ENCODE measurements at places on chromosomes 16 and 17.

GRCh38 chr16:34078691-34079090, 619.3 kb downstream of the TP53TG3F start:
- no peak for DNase-seq

GRCh38 chr16:51328733-51329132, 177.7 kb upstream of the SALL1 start:
- no peak for DNase-seq

DNA sequence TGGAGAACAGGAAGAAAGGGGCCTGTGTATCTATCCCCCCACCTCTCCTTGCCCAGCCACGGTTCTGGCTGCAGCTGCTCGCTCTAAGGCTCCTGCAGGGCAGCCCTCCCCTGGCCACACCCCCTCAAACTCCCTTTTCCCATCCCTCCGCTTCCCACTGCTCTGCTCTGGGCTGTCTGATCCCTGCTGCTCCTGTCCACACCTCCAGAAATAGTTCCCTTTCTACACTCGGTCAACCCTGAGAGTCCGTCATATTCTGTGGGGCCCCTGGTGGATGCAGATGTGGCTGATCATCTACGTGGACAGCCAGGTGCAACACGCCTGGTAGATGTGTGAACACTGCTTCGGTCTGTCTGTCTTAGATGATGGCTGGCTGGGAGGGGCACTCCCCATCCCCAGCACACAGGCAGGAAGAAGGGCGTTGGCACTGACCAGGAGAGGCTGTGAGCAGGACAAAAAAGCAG, 19.3 kb upstream of the KRT19 start:
- no peak for DNase-seq

- DNase-seq: no peak
These were observed 55.9 kb downstream of the SDK2 start for GRCh38 chr17:73588301-73588846.

DNA sequence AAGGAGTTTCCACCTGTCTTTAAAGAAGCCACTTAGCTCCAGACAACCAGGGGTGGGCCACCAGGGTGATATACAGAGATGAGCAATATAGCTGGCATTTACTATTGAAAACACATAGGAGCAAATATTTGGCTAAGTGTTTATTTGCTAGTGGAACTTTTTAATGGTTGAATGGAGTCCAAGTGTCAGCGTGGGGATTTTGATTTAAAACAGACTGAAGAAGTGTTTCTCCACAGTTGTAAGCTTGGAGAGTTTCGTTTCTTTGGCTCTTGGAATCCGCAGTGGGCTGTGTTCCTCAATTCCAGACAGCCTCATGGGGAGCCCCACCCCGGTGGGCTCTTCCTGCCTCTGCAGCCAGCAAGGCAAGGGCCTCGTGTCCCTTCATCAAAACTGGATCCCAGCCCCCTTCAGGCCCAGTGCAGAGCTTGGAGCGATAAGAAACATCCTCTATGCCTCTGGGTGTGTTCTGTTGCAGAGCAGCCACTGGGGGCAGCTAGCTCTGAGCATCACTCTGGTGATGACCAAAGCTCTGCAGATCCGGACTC, 36.1 kb downstream of the NOG start:
- DNase-seq: peak; percentile 11

DNA sequence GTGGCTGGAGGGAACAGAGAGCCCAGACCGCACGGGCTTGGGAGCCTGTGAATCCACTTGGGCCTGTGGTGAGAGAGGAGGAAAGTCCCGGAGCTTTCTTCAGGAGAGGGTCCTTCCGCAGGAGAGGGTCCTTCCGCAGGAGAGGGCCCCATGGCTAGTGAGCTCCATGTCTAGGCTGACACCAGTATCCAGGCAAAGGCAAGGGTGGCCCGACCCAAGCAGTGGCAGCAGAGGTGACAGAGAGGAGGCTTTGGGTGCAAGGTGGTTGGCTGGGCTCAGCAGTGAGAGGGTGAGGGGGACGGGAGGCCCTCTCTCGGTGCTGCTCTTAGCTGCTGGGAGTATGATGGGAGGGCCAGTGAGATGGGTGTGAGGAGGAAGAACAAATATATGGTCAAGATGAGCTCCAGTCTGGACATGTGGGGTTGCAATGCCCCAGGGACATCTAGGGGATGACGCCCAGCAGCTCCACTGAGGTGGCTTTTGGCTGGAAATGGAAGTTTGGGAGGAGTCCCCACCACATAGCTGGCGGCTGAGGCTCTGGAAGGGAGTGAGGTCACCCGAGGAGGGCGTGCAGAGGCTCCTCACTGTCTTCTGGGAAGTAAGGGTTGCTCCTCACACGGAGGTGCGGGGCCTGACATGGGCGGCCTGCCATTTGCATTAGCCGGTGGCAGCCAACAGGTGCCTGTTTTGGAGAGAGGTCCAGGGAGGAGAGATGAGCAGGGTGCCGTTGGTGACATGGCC, 2.3 kb upstream of the HSD3B7 start:
- DNase-seq: no peak

- no peak for DNase-seq
These were observed 6.3 kb downstream of the ZNF689 start for GRCh38 chr16:30603945-30604315.

GRCh38 chr17:39001703-39002637, 34.8 kb upstream of the FBXO47 start:
- DNase-seq: no peak

DNA sequence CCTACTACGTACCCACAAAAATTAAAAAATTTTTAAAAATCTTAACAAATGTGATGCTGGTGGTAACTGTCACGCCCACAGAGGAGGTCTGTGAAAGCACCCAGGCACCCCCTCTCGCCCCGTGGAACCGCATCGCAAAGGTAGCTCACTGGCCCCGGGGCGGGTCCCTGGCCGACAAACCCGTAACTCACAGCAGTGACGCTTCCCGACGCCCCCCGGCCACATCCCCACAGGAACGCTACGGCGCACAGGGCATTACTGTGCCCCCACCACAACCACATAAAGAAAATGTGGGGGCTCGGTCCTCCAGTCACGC, 366 bp downstream of the ANKS3 start:
- no peak for DNase-seq

DNA sequence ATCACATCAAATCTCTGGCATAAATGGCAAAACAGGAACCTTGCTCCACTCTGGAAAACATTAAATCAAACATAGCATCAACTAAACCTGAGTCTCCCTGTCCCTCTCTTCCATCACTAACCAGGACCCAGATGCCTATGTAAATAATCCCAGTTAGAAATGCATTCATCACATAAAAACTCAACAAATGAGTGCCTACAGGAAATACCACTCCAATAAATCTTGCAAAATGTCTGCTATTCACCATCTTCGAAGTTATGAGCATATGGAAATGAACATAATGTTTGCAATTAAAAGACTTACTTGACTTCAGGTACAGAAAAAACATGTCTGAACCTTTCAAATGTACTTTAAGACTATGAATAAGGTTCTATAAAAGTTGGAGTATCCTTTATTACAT, 425.0 kb downstream of the CDH11 start:
- DNase-seq: no peak

- DNase-seq: no peak
These were observed 73.1 kb upstream of the CES5A start for GRCh38 chr16:55948230-55948629.

- DNase-seq: no peak
These were observed 262.8 kb downstream of the ZFHX3 start for GRCh38 chr16:72785171-72785570.

DNA sequence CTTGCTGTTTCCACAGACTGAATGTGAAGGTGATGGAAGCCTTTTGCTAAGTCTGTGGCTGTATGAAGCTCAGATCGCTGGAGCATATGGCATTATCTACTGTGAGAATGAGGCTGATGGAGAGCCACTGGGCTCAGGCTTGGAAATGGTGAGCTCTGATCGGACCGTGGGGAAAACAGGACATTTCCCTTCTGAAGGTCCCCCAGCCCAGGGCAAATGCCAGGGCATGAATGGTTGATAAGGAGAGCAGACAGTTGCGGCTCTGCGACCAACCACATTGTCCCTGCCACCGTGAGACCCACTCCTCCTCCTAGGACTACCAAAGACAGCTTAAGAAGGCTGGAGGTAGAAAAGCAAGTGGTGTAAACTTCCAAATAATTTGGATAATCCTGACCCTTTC, 4.7 kb upstream of the CUEDC1 start:
- DNase-seq: no peak

GRCh38 chr17:52049051-52049450, 109.5 kb downstream of the CA10 start:
- no peak for DNase-seq

DNA sequence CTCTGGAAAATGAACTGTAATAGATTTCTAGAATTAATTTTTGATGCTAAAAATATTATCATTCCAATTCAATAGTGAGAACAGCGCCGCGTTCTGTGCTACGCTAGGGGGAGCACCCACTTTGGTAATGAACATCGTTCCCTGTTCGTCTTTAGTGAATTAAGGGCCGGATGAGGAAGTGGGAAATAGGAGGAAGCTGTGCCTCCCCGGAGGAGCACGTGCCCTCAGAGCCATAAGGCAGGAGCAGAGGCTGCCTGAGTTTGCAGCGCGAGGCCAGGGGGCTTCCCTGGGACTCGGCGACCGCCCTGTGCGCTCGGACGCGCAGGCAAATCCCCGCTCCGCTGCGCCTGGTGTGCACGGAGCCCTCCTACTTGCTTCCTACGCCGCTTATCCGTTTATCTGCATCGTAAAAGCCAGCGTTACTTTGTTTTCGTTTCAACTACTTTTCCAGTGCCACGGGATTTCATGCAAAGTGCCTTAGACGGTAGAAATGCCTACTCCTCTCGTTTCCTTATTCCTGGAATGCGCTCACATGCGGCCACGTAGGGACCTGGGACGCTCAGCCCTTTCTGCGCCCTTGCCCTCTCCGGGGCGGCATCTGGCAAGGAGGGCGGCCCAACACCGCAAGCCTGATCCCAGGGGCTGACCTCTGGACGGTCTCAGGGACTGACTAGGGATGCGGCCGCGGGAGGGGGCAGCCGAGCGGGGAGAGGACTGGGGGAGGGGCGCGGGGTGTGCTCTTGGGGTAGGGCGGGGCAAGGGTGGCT, 76.4 kb downstream of the KCNJ12 start:
- DNase-seq: peak; percentile 62

GRCh38 chr16:2159175-2159838, 3.7 kb downstream of the TRAF7 start:
- no peak for DNase-seq

DNA sequence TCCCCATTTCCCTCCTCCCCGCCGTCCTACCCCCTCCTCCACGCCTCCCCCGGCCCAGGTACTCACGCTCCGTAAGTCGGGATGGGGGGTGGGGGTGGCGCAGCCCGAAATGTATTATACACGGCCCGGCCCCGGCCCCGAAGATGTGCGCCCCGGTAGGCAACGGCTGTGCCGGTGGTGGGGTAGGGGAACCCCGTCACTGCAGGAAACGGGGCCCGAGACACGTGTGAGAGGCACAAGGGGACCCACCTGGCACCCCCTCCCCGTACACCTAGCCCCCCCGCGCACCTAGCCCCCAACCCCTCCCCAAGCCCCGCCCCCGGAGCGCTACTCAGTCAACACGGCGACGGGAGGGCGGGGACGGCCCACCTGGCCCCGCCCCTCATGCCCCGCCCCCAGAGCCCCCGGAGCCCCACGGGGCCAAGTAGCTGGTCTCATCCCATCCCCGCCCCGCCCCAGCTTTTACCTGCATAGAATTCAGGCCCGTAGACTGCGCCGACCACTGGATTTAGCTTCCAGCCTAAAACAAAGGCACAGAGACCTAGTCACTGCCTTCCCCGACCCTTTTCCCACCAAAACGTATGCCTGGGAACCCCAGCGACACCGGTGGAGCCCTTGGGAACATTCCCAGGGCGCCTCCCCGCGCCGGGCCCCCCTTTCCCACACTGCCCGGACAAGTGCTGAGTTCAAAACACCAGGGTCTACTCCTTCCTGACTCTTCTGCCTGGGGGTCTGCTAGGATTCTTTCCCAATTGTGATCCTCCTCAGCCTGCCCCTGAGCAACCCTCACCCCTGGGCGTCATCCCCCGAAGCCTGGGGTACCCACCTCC, 22.8 kb downstream of the ENGASE start:
- no peak for DNase-seq

GRCh38 chr17:34997355-34997862, 17.1 kb downstream of the LIG3 start:
- no peak for DNase-seq

DNA sequence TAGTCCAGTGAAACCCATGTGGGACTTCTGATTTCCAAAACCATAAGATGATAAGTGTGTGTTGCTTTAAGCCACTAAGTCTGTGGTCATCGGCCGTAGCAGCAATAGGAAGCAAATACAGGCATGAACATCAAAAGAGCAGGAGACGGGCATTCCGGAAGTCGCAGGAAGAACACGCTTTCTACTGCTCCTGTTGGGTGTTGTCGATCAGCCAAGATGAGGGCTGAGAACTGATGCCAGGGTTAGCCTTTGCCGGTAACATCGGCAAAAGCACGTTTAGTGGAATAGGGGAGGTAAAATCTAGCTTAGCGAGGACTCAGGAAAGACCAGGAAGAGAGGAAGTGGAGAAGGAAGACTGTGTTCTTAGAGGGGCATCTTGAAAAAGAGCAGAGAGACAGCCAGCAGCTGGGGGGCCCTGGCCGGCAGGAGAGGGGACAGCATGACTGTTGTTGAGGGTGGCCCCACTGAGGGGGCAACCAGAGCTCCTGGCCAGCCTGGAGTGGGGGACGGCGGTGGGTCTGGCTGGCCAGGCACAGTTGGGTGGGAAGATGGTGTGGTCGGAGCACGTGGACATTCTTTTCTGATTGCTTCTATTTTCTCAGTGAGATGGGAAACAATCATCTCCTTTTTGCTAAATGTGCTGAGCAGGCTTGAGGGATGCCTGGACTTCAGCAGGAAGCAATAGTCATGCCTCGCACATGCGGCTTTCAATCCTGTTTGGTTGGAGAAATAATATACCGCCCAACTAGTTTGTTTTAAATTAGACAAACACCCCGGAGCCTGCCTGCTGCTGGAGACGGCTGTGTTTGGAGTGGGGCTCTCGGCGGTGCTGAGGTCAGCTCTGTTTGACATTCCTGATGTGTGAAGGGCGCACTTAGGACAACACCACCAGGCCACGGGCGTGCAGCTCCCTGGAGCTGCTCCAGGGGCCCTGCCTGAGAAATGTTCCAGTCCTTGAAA, 109.9 kb downstream of the METRNL start:
- no peak for DNase-seq

GRCh38 chr16:61791464-61791863, 244.8 kb downstream of the CDH8 start:
- no peak for DNase-seq

DNA sequence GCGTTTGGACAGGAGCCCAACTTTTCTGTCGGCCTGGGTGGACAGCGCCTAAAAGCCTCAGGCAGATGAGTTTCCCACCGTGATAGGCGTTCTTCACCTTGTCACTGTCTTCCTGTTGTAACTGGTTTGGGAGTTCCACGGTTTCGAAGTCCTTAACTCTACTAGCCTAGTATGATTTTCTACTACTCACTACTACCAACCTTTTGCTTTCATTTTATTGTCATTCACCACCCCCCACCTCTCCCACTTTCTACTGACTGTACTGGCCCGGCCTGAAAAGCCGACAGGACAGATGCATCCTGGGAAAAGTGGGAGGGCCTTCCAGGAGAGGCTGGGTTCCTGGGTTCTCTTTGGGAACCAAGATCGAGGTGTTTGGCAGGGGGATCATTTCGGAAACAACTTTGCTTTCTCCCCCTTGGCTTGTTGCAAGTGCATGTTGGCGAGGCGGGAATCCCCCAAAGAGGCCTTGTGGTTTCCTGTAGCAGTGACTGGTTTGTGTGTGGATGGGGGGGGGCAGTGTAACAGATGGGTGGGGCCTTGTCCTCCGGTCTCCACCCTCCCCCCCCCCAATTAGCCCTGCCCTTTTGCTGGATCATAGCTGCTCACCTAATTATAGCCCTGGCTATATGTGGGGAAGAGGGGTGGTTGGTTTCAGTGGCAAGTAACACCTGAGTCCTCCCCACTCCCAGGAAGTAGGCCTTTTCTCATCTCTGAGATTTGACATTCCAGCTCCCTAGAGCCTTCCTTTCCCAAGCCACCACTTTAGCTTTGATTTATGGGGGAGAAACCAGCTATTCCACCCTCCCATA, 1.4 kb downstream of the EIF5A start:
- peak; percentile 68 for DNase-seq

Measured in GDM1 (cell line).